ENCODE measurements at places on chromosomes 5 and 9. TPM values are rescaled to one million over a fixed set of nuclear protein-coding genes. Genes with fewer than 3 reads are reported as not detected.
A peak's percentile ranks its signal among the peaks of the same experiment; 100 is the strongest.

DNA sequence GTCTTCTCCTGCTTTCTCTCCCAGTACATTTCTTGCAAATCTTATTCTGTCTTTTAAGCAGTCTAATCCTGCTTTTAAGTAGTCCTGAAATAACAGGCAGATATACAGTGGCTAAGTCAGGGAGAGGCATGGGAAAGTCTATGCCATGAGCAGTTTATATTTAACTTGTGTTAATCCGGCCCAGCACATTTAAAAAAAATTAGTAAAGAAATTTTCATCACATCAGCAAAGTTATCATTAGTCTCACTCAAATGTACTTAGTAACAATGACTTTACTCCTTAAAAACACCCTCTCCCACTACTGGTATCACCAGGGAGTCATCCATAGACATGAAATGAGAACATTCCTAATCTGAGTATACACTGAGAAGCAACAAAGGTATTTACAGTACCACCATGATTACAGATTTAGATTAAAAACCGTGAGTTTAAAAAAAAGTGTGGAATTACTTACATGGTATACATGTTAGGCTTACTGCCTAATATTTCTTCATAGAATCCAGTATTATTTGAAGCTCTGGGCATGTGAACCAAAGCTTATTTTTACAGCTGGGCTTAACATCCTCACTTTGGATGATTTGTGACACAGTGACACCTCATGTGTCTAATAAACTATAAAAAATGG lies 75.9 kb upstream of the DAB2 start:
- DNase-seq, result no peak

The SPATA31C1 gene
- not detected for total RNA-seq

DNA sequence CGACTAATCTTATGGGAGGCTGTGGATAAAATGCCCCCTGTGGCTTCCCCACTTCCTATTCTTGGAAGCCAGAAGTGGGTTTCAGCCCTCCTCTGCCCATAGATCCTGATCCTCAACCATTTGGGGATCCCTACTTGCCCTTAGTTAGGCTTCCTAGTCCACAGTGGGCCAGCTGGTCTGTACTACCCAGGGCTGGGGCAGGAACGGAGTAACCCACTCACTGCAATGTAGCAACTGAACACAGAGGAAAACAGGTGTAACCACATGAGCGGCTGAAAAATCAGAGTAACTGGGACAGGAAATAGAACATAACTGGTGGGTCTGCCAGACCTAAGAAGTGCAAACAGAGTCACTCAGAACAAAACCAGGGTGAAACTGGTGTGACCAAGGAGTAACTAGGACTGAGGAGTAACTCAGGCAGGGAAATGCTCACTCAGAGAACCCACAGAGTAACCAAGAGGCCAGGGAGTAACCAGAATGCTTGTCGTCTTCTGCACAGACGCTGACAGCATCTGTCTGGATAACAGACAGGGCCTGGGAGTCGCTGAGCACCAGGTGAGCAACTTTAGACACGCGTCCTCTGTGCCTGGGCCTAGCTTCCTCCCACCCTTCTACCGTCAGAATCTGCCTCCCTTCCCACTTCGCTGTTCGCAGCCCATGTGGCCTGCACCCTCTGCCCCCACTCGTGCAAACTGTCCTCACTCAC lies 1.0 kb downstream of the AQP3 start:
- no peak for DNase-seq

DNA sequence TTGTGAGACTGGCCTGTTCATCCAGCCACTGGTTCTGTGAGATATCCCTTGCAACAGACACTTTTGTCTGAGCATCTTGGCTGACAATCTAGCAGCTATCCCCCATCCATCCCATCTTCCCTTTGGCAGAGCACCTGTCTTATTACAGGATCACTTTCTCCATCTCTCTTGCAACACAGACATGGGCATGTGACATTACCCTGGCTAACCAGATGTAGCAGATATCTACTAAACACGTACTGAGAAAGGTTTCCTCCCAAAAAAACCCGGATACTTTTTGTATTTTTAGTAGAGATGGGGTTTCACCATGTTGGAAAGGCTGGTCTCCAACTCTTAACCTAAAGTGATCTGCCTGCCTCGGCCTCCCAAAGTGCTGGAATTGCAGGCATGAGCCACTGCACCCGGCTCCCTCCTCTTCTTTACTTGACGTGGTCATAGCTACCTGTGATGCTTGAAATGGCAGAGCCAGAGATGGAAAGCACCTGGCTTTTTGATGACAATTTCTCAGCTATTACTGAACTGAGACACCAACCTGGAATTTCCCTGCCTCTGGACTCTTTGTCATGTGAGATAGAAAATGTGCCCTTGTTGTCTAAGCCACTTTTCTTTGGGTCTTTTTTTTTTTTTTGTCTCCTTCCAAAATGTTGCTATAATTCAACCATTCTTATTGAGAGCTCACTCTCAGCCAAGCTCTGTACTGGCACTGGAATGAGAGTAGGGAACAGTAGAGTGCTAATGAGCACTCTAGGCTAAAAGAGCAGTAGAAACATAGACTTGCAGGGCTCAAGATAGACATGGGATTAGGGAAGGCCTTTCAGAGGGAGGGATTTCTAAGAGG lies 32.6 kb downstream of the FNBP1 start:
- DNase-seq, result no peak

The ACTBL2 gene
- total RNA-seq, result not detected

DNA sequence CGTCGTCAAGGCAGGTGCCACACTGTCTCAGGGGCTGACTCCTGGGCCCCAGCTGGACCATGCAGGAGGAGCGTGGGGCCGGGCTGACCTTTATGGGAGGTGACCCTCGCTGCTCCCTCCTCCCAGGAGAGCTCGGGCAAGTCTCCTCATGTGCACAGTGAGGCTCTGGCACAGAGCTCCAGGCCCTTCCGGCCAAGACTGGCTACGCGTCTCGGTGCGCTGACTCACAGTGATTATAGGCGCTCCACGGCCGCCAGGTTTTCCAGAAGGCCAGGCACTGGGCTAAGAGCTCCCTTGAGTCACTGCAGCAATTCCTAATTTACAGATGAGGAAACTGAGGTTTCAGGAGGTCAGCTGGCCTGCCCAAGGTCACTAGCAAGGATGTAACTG lies 47.4 kb downstream of the VAV2 start:
- DNase-seq, result peak; percentile 61
